Esophagus mucosa (tissue), 1 donor: ENCODE measurements at places on chromosomes 12 and 14.
A peak's percentile ranks its signal among the peaks of the same experiment; 100 is the strongest.

DNA sequence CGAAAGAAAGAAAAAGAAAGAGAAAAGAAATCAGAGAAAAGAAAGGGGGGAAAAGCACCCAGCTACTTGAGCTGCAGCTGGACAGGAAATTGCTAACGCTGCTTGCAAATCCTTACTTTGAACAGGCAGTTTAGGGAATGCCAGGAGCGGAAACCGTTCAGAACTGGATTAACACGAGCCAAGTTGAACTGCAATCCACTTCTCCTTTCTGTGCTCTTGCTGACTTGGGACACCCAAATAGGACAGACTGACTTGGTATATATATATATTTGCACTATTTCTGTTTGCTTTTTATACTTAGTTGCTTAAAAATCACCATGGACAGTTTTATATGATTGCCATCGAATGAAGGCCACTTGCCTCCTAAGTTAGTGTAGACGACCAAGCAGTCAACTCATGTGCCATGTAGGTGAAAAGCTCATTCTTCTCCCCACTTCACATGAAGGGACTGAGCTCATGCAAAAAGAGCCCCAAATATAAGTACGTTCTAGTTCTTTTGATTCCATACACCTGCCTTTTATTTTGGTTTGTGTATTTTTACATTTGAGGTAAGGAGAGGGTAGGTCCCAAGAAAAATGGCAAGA, 5.5 kb downstream of the DUSP6 start:
- ATAC-seq = no peak

- peak; percentile 35 for ATAC-seq
Observed at GRCh38 chr14:68780358-68781160, 12.3 kb downstream of the ZFP36L1 start.

- ATAC-seq = no peak
Observed at GRCh38 chr12:43653917-43654316, 101.9 kb upstream of the ADAMTS20 start.

DNA sequence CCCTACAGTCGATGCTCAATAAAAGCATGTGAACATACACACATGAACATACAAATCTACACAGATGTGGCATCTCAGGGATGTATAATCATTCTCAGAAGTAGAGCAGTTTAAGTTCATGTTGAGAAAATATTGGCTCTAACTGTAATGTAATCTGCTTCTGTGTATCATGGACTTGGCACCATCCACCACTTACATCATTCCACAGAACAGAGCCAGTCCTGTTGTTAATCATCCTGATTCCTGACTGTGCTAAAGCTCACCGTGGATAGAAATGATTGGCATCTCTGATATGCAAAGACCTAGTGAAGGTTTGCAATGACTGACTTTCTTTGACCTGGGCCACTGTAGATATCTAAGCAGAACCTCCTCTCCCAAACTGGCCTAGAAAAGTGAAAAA, 1141.3 kb downstream of the BCL11B start:
- peak; percentile 32 for ATAC-seq

GRCh38 chr12:128707488-128707887, 116.3 kb downstream of the SLC15A4 start:
- no peak for ATAC-seq

GRCh38 chr14:95701846-95702221, 12.1 kb downstream of the TCL1A start:
- ATAC-seq = no peak

GRCh38 chr12:121530600-121531355, 50.0 kb downstream of the KDM2B start:
- peak; percentile 64 for ATAC-seq

GRCh38 chr14:21771671-21772070, 98.1 kb upstream of the OR4E1 start:
- peak; percentile 92 for ATAC-seq

DNA sequence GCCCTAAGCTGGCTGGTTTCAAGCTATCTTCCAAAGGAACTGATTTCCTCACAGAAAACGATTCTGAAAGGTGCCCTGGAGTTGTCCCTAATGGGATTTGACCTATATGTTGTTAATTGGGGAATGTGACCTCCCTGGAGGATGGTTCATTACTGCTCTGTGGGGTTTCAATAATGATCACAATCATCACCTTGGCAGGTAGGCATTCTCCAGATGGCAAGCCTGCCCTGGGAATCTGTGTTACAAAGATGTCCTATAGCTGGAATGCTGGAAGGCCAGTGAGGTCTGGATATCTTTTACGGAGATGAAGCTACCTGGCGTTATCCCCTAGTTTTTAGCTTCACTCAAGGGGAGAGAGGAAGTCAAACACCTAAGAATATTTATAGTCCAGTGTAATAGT, 167.6 kb downstream of the TTC8 start:
- no peak for ATAC-seq

DNA sequence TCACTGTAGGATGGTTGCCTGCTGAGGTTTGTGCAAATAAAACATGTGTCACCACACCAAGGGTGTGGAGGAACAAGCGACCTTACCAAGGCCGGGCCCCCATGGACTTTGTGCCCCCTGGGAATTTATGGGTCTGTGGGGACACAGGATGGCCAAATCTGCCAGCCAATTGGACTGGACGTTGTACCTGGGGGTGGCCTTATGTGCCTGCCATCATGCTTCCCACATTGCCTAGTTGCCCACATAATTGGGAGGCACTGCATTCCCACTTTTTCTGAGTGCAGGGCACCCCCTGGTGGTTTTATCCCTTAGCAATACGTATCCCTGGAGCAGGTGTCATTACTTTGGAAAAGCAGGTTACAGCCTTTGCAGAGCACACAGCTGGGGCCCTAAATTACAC, 92.6 kb upstream of the TMPO start:
- no peak for ATAC-seq

- no peak for ATAC-seq
Observed at GRCh38 chr12:62758216-62758615, 176.7 kb downstream of the PPM1H start.

- no peak for ATAC-seq
Observed at GRCh38 chr12:109356577-109356976, 8.9 kb downstream of the MYO1H start.

DNA sequence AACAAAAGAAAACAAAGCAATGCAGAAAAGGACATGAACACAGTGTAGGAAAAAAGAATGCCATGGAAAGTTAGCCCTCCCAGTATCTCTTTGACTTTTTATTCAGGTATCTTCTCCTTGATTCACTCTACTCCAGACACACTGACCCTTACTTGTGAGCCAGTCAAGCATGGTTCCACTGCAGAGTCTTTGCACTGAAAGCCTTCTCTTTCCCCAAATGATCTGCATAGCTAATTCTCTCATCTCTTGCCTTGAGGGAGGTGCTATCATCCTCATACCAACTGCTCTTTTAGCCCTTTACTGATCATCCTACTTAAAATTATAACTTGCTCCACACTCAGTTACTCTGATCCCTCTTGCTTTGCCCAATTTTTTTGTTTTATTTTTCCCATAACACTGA, 101.2 kb upstream of the SLC16A7 start:
- ATAC-seq = no peak

GRCh38 chr14:103052407-103052806, 4.9 kb downstream of the CDC42BPB start:
- ATAC-seq = no peak

DNA sequence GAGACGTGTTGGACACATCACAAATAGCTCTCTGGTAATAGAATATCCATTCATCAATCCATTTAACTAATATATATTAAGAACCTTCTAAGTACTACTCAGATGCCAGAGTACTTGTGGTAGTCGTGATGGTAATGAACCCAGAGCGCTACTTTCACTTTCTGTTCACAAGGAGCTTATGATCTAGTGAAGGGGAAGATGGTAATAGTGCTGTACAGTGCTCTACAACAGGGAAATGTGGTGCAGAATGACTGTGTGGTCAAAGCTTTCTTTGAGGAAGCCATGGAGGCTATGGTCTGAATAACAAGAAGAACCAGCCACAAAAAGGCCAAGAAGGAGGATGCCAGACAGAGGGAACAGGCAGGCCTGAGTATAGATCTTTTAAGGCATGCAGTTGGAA, 212.0 kb downstream of the PTPRO start:
- no peak for ATAC-seq

DNA sequence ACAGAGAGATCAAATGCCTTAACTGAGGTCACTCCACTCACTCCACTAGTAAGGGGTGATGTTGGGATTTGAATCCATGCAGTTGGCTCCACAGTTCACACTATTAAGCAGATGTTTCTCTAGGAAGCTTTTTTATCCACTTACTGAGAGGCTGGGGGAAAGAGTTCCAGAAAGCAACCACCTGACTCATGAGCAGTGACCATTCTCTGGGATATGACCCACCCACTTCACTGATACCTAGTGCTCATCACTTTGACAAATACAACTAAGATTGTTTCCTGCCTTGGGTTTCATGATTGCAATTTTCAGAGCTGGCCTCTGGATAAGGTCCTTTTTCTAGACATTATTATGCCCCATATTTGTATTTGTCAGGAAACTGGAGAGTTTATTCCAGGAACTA, 152.1 kb upstream of the PLEKHG7 start:
- ATAC-seq = no peak

GRCh38 chr14:92411941-92412340, 89.0 kb downstream of the SLC24A4 start:
- ATAC-seq = no peak

DNA sequence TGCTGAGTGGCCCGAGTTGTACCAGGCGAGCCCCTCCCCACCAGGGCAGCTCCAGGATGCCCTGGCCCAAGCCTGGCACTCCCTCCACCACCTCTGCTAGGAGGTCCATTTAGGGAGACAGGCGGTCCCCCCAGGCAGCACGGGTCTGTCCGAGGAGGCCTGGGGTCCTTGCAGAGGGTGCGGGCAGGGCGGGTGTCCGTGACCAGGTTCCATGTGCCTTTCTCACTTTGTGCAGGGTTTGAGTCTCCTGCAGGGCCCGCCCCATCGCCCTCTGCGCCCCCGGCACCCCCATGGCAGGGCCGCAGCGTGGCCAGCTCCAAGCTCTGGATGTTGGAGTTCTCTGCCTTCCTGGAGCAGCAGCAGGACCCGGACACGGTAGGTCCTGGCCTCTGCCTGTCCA, 56.8 kb upstream of the TSPAN9 start:
- ATAC-seq = peak; percentile 19

DNA sequence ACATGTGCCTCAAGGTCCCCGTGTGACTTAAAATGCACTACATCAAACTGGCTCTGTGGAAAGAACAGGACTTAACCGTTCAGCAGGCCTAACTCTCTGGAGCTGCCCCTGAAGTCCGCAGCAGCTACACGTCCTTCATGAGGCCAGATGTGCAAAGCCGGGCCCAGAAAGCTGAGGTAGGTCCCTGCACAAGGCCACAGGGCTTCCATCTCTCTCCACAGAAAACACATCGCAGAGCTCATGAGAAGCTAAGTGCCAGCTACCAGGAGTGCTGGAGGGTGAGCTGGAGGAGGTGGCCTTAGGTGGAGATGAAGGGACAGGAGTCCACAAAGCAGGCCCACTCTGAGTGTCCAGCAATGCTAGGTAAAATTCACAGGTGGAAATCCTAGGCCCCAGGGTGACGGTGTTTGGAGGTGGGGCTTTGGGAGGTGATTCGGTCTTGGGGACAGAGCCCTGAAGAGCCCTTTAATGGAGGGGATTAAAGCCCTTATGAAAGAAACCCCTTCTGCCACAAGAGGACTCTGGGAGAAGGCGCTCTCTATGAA, 52.4 kb downstream of the VCPKMT start:
- ATAC-seq = no peak

DNA sequence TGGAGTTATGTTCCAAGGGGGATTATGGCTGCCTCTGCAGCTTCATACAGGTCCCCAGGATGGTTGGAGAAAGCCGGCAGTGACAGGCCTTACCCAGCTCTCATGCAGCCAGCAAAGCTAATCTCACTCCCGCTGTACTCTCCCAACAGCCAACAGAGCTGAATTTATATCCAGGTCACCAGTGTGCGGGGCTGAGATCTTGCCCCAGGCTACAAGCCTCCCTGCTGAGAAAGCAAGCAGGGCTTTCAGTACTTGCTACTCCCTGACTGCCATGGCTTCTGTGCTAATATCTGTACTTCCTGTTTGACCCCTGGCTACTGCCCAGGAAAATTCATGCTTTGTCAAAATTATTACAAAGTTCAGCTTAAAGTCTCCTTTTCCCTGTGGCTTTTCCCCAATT, 92.9 kb downstream of the ATP23 start:
- ATAC-seq = peak; percentile 45

GRCh38 chr14:64948612-64949210, 6.2 kb upstream of the GPX2 start:
- no peak for ATAC-seq

- peak; percentile 67 for ATAC-seq
Observed at GRCh38 chr14:105091517-105092170, 26.4 kb upstream of the GPR132 start.

GRCh38 chr14:61558271-61558670, 137.0 kb upstream of the HIF1A start:
- no peak for ATAC-seq

- no peak for ATAC-seq
Observed at GRCh38 chr12:116515684-116516083, 43.5 kb upstream of the MAP1LC3B2 start.

DNA sequence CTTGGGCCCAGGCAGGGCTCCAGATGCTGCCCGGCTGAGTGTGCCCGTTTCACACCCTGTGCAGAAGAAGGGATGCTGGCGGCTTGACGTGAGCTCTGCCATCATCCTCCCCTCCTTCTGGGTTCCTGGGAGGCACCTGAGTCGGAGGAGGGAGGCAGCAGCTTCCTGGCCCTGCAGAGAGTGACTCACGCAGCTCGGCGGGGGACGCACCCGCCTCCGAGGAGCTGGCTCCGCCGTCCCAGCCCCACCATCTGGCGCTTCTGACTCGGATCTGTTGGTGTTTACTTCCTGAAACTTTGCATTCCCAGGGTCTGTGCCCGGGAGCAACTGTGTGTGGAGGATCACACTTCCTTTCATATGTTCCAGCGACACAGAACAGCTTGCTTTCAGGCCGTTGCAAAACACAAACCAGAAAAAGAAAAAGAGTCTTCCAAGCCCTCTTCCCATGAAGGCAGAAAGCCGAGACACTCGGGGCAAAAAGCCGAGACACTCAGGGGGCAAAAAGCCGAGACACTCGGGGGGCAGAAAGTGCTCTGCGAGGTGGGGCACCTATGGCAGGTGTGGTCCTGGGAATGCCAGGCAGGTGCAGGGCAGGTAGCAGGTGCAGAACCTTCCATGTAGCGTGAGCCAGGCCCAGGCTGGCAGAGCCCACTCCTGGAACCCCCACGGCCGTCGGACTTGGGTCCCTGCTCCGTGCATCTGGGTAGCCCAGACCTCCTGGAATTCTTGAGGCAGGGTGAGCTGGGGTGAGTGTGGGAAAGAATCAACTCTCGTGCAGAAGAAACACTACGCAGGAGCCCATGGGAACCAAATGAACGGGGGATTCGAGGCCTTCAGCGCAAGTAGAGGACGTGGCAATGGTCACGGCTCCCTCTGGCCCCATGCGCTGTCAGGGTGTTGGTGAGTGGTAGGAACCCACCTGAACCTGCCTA, 27.6 kb upstream of the GALNT9 start:
- peak; percentile 25 for ATAC-seq

DNA sequence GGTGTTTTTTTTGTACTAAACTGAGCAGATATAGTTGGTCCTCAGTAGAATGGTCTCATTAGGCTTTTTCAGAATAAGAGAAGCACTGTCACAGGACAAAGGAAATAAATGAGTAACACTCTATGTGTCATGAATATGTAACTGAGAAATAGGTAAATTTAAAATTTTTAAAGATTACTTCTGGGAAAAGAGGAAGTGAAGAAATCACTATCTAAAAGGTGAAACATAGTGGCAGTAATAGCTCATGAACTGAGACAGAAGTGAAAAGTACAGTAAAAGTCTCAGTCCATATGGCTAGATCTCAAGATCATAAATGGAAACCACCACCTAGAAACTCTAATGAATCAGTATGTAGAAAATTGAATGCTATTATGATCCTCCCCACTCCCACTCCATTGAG, 89.3 kb upstream of the TTC7B start:
- no peak for ATAC-seq
